ENCODE measurements at places on chromosomes 6 and 20.
A peak's percentile ranks its signal among the peaks of the same experiment; 100 is the strongest.

DNA sequence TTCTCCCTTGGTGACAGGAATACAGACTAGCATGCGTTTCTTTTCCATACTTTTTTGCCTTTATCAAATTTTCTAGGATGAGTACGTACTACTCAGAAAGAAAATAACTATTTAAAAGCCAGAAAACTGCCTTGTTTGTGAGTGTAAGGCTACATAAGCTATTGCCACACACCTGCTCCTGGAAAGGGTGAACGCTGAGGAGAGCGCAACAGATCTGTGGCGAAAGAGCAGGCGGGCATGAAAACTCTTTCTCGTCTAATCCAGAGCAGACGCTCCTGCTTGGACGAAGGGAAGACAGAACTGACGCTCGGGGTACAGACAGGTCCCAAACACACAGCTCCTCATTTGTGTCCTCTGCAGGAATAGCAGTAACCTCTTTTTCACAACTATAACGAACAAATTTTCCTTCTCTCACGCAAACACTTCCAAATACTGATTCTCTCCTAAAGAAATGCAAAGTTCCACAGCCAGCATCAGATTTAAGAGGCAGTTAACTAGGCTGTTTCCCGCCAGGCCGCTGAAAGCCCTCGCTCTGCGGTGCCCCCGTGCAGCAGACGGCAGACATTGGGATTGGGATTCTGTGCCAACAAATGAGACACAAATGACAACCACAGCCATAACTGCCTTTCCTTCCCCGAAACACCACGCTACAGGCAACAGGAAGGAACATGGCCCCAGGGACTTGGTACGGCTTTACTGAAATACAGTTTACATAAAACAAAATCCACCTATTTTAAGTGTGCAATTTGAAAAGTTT, 20.0 kb downstream of the TAF4 start:
- DNase-seq, result no peak

DNA sequence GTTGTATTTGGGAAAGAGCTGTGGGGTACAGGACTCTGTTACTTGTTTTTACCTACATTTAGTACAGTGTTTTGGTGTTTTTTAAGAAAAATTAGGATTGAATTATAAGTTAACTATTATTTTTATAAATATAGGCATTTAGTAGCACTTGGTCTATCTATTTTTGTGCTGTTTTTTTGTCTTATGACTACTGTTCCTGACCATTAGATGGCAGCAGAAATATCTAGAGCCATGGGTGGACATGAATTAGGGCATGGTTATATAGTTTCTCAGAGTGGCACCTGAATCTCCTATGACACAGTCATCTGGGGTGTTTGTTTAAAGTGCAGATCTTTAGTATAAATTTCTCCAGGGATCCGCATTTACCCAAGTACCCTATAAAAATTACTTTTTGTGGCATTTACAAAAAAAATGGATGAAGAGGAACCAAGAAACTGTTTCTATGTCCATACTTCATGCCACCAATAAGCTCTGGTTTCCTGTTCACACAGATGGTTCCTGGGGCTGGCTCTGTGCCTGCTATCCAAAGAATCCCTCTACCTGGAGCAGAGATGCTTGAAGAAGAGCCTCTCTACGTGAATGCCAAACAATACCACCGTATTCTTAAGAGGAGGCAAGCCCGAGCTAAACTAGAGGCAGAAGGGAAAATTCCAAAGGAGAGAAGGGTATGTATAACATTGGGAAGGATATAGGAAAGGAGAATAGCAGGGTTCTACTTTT, 19.8 kb downstream of the NFYA start:
- DNase-seq, result no peak

DNA sequence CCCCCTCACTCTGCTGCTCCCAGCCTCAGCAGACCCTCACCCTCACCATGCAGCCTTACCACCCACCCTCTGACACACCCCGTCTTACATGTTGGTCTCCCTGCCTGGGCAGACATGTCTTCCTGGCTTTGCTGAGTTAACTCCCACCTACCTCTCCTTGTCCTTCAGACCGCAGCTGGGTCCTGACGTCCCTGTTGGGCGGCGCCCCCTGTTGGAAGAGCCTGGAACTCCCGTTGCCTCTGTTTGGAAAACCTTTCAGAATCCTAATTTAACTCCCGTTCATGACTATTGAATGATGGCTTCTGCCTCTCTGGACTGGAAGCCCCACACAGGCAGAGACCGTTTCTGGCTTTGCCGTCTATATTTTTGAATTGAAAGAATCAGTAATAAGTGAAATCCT, 245.1 kb downstream of the MYLK4 start:
- DNase-seq, result no peak

GRCh38 chr6:16367571-16367970, 129.2 kb downstream of the GMPR start:
- no peak for DNase-seq

DNA sequence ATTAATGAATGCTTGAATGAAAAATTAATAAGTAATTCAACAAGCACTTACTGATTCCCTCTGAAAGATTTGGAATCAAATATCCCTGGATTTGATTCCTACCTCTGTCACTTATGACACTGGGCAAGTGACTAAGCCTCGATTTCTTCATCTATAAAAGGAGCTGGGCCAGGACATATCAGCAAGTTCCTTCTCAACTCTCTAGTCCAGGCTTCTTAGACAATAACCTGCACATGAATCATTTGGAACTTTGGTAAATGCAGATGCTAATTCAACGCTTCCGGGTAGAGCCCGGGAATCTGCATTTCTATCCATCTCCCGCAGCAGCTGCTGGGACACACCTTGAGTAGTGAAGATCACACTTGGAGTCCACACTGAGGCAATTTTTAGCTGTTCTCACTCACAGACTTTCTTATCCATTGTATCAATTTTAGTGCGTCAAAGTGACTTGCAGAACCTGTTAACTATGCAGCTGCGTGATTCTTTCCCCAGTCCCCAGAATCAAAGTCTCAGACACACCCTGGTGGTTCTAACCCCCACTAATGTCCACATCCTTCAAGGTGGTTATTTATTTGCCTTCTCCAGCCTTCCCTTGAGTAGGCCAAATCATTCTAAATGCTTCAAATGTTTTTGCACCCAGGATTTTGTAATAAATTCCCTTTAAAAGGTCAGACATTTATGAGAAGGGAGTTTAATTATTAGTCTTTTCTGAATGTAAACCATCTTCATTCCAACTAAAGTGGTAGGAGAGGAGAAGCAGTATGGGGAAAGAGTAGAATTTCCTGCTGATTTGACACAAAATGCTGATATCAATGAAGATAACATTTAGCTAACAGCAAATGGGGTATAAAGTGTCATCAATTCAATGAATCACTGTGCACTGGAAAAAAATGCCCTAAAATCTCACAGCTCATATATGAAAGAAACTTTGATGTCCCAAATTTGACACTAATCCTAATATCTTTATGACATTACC, 26.0 kb upstream of the CCND3 start:
- no peak for DNase-seq

DNA sequence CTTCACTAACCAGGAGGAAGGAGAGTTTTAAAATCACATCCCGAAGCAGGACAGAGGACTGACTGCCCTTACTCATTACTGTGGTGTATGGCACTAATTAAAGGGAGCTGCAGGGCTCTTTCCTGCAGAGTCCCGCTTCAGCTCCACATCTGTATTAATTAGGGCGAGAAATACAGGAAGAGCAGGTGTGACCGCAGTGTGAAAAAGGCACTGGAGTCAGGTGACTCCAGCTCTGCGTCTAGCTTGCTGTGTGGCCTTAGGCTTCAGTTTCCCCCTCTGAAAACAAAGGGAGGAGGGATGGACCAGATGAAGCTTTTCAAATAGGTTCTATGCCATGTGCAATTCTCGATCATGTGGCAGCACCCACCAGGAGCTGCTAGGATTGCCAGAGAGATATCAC, 34.0 kb downstream of the KIAA1755 start:
- DNase-seq, result no peak

GRCh38 chr20:22525069-22525820, 59.1 kb downstream of the FOXA2 start:
- DNase-seq, result no peak

DNA sequence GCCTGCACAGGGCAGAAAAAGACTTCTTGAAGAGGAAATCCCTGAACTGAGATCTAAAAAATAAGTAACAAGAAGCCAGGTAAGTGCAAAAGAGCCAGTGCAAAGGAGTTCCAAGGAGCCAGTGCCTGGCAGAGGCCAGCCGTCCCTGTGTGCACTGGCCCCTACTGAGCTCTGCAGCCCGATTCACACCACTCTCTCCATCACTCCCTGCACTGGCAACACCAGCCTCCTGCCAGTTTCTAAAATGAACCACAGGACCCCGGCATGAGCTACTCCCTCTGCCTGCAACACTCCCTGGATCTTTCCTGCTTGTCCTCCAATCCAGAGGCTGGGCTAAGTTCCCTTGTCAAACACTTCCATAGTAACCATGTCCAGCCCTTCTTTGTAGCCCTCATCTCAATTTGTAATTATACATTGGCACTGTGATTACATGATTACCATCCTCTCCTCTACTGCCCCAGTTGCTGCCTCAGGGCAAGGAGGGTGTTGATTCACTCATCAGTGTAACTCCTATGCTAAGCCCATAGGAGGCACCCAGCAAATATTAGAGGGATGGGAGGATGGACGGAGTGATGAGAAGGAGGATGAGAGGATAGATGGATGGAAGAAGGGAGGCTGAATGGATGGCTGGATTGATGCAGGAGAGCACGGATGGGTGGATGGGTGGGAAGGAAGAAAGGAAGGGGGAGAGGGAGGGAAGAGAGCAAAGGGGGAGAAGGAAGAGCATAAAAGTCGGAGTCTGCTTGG, 49.3 kb downstream of the SIRPA start:
- DNase-seq, result no peak

DNA sequence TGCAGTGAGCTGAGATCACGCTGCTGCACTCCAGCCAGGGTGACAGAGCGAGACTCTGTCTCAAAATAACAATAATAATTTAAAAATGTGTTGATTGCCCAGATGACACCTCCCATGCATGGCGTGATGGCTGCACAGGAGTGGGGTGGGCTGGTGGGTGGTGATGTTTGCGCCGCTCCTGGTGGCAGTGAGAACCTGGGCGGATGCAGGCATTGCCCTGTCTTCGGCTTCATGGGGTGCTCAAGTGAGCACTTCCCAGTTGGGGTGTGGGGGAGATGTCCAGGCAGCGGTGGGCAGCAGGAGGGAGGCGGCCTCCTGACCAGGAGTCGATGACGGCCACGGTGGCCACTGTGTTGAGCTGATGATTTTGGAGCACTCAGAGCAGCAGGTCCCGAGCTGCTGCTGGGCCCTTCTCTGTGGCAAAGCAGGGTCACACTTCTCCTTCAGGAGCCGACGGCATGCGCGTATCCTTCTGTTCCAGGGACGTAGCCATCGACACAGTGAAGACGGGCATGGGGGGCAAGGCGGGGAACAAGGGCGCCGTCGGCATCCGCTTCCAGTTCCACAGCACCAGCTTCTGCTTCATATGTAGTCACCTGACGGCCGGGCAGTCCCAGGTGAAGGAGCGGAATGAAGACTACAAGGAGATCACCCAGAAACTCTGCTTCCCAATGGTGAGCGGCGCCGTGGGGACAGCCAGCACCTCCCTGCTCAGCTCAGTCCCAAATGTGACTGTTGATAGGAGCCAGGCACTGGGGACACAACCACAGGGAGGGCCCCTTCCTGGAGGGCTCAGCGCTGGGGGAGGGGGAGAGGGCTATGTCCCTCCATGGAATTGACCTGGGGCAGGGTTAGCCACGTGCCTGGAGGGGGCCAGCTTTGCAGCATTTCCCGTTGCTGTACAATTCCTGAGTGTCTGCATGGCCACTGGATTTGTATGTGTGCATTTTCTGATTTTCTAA, 89.7 kb downstream of the SYNJ2 start:
- no peak for DNase-seq

DNA sequence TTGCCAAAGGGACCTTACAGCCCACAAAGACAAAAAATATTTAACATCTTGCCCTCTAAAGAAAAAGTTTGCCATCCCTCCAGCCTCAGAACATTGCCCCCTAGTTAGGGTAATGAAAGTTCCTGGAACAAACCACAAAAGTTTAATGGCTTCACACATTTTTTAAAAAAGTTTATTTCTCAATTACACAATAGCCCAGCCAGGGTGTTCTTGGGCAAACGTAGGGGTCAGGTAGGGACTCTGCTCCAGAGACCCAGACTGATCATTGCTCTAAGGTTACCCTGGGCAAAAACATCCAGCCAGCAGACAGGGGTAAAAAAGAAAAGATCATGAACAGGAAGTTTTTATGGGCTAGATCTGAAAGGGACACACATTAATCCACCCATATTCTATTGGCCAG, 4.5 kb upstream of the ISM1 start:
- no peak for DNase-seq

DNA sequence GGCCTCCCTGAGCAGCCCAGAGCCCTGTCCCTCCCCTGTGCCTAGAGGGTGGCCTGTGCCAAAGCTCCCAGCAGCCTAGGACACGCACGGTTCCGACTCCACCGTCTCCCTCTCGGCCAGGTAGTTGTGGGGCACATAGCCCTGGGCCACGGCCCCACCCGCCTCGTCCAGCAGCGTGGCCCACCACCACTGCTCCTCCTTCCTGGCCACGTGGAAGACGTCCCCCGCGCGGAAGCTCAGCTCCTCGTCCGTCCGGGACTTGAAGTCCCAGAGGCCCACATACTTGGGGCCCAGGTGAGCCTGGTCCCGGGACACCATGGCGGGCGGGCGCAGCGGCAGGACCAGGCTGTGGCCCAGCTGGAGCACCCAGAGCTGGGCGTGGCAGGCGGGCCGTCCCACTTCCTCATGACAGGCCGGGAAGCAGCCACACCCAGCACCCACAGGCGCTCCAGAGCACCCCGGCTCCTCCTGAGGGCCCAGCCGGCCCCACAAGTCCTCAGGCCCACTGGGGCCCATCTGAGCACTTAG, at the start of gene PTK6:
PTK6 (minus strand) TSS at position 380 of the 528 bp plus-strand sequence; CDS start at position 318, 62 bp downstream.
- DNase-seq, result no peak

- DNase-seq, result no peak
Observed at GRCh38 chr6:166629628-166630027, 2.6 kb upstream of the RPS6KA2 start.

DNA sequence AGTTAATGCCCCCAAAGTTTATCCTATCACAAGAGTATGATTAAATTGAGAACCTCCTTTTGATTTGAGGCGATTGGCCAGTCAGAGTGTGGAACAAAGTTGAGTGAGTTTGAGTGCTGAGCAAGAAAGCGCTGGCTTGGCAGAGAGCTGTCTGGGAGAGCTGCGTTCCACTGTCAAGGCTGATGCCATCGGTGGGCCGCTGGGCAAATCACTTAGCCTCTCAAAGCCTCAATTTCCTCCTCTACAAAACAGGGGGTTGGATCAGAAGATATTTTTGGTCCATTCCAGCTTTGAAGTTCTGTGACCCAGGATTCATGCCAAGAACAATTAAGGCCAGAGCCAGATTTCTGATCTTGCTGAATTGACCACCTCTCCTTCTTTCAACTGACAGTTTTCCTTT, 60.2 kb downstream of the TMEM242 start:
- DNase-seq, result no peak

DNA sequence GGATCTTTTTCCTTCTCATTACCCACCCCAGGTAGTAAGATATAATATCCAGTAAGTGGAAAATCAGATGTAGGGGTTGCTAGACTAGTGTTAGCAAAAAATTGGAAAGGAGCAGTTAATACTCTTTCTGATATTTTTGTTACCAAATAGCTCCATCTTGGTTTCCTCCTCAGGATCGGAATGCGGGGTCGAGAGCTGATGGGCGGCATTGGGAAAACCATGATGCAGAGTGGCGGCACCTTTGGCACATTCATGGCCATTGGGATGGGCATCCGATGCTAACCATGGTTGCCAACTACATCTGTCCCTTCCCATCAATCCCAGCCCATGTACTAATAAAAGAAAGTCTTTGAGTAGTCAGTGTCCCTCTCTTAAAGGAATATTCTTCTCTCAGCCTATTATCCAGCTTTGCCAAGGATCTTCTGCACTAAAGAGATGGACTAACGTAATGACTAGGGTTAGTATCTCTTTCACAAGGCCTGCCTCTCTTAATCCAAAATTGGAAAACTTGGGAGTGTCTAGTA, 1.5 kb downstream of the ROMO1 start:
- DNase-seq, result no peak

GRCh38 chr6:164151161-164152120, 736.9 kb downstream of the QKI start:
- peak; percentile 91 for DNase-seq

All from posterior cingulate gyrus (tissue), 11 donors.